Stimulated activated CD8-positive, alpha-beta memory T cell treated with anti-CD3 and anti-CD28 coated beads, Interleukin-7, amount 100 ng/mL, for 24 hours (primary cell): ENCODE measurements at places on chromosomes 7 and 10.

- no peak for DNase-seq
Observed at GRCh38 chr10:75068523-75068922, 42.9 kb upstream of the SAMD8 start.

- no peak for DNase-seq
Observed at GRCh38 chr7:20862554-20862953, 75.9 kb upstream of the SP8 start.

DNA sequence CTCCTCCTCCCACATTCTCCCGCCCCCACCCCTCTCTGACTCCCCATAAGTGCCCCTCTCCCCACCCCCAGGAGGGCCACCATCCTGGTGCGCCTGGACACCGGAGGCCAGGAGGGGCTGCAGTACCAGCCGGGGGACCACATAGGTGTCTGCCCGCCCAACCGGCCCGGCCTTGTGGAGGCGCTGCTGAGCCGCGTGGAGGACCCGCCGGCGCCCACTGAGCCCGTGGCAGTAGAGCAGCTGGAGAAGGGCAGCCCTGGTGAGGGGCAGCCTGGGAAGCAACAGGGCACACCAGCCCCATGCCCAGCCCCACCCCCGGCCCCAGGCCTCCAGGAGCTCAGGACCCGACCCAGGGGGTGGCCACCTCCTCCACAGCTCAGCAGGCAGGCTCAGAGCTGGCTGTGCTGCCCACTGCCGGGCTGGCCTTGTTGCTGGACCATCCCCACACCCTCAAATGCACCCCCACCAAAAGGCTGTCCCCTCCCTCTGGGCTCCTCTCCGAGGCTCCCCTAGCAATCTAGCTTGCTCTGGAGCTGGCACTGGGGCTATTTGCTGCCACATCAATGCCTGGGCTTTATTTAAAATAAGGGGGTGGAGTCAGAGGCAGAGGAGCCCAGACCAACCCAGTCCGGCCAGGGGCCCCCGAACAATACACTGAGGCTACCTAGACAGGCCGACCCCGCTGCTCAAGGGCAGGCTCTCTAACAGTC, 14.8 kb downstream of the ATG9B start:
- no peak for DNase-seq

DNA sequence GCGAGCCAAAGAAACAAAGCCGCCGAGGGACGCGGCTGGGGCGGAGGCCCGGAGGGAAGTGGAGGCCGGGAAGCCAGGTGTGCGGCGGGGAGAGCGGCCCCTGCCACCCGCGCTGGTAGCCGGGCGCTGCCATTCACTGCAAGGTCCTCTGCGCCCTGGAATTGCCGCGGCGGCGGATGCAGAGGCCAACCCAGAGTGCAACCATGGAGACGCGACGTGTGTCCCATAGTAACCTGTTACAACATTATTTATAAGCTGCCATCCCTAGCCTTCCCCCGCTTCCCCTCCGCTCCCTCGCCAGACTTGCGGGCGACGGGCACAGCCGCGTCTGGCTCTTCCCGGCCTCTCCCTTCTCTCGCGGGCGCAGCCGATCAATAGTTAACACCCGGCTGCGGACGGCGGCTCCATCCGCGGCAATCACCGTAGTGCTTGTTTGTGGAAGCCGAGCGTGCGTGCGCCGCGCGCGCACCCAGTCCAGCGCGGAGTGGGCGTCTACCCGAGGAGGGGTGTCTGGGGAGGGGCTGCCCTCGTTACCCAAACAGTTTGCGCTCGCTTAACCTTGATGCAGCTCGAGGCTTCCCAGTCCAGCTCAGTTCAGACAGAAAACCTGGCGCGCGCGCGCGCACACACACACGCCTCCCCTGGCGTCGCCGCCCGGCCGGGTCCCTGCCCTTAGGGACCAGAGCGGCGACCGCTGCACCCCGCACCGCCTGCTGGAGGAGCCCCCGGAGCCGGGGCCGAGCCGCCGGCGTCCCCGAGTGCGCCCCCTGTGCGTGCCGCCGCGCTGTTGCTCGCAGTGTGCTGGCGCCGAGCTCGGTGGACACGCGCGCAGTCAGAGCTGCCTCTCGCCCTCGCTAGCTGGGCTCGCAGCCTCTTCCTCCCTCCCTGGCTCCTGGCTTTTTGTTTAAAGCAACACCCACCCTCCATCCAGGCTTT, 165.4 kb upstream of the DPP6 start:
- DNase-seq: no peak
